ENCODE measurements at places on chromosomes 3 and 15.
A peak's percentile ranks its signal among the peaks of the same experiment; 100 is the strongest.

DNA sequence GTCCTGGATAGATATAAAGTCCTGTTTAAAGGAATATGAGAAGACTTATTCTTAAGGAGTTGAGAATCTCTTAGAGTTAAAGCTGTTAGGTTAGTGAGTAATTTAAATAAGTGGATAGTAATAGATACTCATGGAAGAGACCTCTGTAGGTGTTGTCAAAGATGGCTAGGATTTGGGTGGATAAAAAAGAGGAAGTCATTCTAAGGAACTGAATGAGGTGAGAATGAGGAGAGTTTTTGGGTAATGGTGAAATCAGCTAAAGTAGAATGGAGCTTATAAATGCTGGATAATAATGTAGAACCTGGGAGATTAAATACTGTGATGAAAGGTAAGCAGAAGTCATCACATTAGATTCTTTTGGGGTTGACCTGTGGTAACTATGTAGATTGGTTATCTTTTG is 8.1 kb downstream of the ARIH1 start:
- H3K36me3 ChIP-seq: peaks cover 27% of the 10 kb centered on the region
- DNase-seq: no peak
- H3K4me3 ChIP-seq: no peak overlapping the region
- H3K27me3 ChIP-seq: no peaks in the 10 kb centered on the region

DNA sequence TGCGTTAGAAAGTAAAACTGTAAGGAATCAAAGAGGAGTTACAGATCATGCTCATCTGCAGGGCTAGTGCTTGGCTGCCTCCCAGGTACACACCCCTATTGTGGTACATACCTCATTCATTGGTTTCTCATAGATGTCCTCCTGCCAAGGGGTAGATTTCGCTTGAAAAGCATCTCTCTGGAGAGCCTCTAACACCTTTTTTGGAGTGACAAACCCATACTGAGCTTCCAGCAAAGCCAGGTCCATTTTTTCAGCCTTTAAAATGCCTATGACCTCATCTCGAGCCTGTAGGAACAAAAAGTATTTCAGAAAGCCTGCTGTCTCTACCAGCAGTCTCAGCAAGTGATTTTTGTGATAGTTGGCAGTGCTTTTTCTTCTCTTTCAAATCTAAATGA is 112.1 kb downstream of the CMSS1 start:
- peak; percentile 43 for DNase-seq
- no peak overlapping the region for H3K4me3 ChIP-seq
- H3K4me1 ChIP-seq: peaks cover 20% of the 10 kb centered on the region
- peak overlapping the region; percentile 75 for H3K27ac ChIP-seq
- H3K27me3 ChIP-seq: no peaks in the 10 kb centered on the region
- H3K36me3 ChIP-seq: no peaks in the 10 kb centered on the region

GRCh38 chr3:172516318-172517214 is 6.7 kb downstream of the TNFSF10 start:
- H3K4me3 ChIP-seq: peak overlapping the region; percentile 13
- no peaks in the 10 kb centered on the region for H3K36me3 ChIP-seq
- H3K27me3 ChIP-seq: no peaks in the 10 kb centered on the region
- H3K27ac ChIP-seq: peak overlapping the region; percentile 89
- peak; percentile 23 for DNase-seq
- H3K4me1 ChIP-seq: peaks cover 52% of the 10 kb centered on the region

DNA sequence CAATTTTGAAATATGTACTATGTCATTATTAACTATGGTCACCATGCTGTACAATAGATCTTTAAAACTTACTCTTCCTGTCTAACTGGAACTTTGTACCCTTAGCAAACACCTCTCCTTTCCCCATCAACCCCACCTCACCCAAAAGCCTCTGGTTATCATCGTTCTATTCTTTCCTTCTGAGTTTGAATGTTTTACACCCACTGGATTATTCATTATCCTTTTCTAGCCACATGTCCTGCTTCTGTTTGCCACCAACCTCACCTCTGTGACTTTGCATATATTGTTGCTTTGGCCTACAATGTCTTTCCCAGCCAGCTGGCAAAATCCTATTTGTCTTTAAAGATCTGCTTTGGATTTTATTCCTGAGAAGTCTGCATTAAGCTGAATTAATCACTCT is 102.6 kb upstream of the TSPAN3 start:
- peaks cover 3% of the 10 kb centered on the region for H3K36me3 ChIP-seq
- no peaks in the 10 kb centered on the region for H3K4me1 ChIP-seq
- no peak overlapping the region for H3K4me3 ChIP-seq

GRCh38 chr15:89963301-89964231 is 37.6 kb upstream of the ZNF710 start:
- DNase-seq: no peak
- no peak overlapping the region for H3K27ac ChIP-seq
- no peak overlapping the region for H3K4me3 ChIP-seq
- no peaks in the 10 kb centered on the region for H3K27me3 ChIP-seq
- no peaks in the 10 kb centered on the region for H3K36me3 ChIP-seq
- H3K4me1 ChIP-seq: no peaks in the 10 kb centered on the region

GRCh38 chr15:25180606-25181292 is 226.0 kb downstream of the SNRPN start:
- no peaks in the 10 kb centered on the region for H3K27me3 ChIP-seq
- H3K36me3 ChIP-seq: no peaks in the 10 kb centered on the region
- DNase-seq: no peak
- H3K4me1 ChIP-seq: no peaks in the 10 kb centered on the region
- H3K4me3 ChIP-seq: no peak overlapping the region

All from heart right ventricle (tissue), 16 donors.